ENCODE measurements at places on chromosomes 1 and 21. TPM values are rescaled to one million over a fixed set of nuclear protein-coding genes. Genes with fewer than 3 reads are reported as not detected.
A peak's percentile ranks its signal among the peaks of the same experiment; 100 is the strongest.

- DNase-seq, result no peak
- no peaks in the 10 kb centered on the region for H3K27me3 ChIP-seq
- no peaks in the 10 kb centered on the region for H3K36me3 ChIP-seq
- H3K27ac ChIP-seq, result no peak overlapping the region
Observed at GRCh38 chr1:96334236-96334557, 387.4 kb upstream of the PTBP2 start.

The LMX1A gene
- not detected for total RNA-seq

DNA sequence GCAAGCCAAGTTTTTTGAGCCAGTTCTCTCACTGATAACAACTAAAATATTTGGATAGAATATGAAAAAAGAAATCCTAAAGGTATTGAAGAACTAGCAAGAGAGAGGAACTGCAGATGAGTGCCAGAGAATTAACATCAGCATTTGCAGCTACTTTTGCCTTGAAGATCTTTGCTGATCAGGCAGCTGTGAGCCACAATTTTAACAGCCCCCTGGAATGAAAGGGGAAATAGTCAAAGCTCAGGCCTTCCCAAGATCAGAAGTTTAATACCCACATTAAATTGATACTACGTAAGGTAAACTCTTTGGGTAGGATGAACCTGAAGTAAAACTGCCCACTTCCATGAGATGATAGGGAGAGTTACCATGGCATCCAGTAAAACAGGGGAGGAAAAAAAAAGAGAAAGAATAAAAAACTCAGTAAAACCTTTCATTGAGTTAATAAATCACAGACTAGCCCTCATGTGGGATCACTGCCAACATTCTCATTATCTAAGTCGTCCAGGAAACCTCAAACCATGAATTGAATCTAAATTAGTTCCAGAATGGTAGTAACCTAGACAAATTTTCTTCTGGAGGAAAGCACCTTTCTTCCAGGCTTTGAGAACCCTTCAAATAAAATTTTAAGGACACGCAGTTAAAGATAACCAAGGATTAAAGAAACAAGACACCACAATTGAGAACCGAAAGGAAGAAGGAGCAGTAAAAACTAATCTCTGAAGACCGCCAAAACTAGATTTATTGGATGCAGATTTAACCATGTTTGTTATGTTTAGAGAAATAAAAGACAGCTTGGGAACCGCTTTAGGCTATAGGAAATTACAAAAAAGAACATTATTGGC, 28.3 kb downstream of the SCP2 start:
- H3K4me1 ChIP-seq, result peaks cover 4% of the 10 kb centered on the region
- DNase-seq, result no peak
- no peaks in the 10 kb centered on the region for H3K27me3 ChIP-seq
- peak overlapping the region; percentile 23 for H3K4me3 ChIP-seq
- peaks cover 9% of the 10 kb centered on the region for H3K36me3 ChIP-seq

The MYCL gene
- total RNA-seq, result 4.2 TPM

The FCRL3 gene
- 1.4 TPM for total RNA-seq

The KCNJ15 gene
- 142 TPM for total RNA-seq

- H3K27me3 ChIP-seq, result no peaks in the 10 kb centered on the region
- DNase-seq, result no peak
- H3K27ac ChIP-seq, result no peak overlapping the region
- H3K4me1 ChIP-seq, result no peaks in the 10 kb centered on the region
- no peak overlapping the region for H3K4me3 ChIP-seq
- no peaks in the 10 kb centered on the region for H3K36me3 ChIP-seq
Observed at GRCh38 chr1:107122225-107122624, 18.6 kb upstream of the NTNG1 start.

- H3K27ac ChIP-seq, result no peak overlapping the region
- H3K27me3 ChIP-seq, result no peaks in the 10 kb centered on the region
- no peak for DNase-seq
- H3K4me3 ChIP-seq, result no peak overlapping the region
Observed at GRCh38 chr1:164446020-164446419, 113.0 kb upstream of the PBX1 start.

DNA sequence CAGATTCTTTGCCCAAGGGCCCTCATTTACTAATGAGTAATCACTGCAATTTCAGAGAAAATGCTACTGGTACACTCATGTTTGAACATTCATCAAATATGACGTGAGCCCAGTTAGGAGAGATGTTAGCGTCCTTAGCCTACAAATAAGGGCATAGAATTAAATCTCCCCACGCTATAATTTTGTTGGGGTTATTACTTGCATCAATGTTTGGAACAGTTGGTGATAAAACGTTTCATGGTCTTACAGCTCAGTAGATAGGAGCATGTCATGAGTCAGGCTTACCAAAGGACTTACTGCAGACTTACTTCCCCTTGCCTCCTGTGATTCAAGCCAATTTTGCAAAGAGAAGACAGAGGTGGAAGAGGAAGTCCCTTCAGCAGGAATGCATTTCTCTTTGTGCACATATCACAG, 304.0 kb downstream of the KIF26B start:
- H3K36me3 ChIP-seq, result no peaks in the 10 kb centered on the region
- H3K27ac ChIP-seq, result no peak overlapping the region
- no peaks in the 10 kb centered on the region for H3K4me1 ChIP-seq

The OR2M7 gene
- not detected for total RNA-seq

DNA sequence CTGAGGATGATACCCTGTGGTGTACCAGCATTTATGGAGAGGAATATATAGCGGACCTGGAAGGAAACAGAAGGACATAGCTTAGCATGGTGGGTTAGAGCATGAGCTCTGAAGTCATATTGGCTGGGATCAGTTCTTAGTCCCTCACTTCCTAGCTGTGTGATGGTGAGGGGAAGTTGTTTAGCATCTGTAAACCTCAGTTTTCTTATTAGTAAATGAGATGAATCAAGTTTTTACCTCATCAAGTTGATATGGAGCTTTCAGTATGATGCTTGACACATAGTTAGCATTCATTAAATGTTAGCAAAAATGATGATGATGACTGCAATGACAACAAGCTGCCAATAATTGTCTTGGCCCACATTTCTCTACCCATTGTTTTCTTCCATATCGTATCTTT, 84.8 kb downstream of the NEK7 start:
- H3K4me3 ChIP-seq, result no peak overlapping the region
- no peaks in the 10 kb centered on the region for H3K27me3 ChIP-seq
- H3K27ac ChIP-seq, result no peak overlapping the region
- no peak for DNase-seq
- H3K36me3 ChIP-seq, result no peaks in the 10 kb centered on the region

GRCh38 chr1:59453297-59453968, 156.5 kb downstream of the FGGY start:
- H3K27me3 ChIP-seq, result no peaks in the 10 kb centered on the region
- H3K36me3 ChIP-seq, result no peaks in the 10 kb centered on the region
- H3K27ac ChIP-seq, result no peak overlapping the region
- no peak for DNase-seq

DNA sequence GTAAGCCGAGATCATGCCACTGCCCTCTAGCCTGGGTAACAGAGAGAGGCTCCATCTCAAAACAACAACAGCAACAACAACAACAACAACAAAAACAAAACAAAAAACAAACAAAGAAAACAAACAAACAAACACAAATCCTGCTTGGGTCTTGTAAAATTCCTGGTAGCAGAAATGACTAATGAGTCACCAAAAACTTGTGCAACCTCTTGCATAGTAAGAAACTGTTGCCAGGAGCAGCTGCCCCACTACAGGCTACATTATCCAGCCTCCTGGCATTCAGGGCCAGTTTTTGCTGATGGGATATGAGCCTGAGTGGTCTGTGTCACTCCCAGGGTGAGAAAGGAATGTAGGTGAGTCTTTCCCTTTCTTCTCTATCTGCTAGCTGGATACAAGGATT, 245.4 kb downstream of the TNR start:
- no peaks in the 10 kb centered on the region for H3K27me3 ChIP-seq
- H3K4me3 ChIP-seq, result no peak overlapping the region
- no peaks in the 10 kb centered on the region for H3K4me1 ChIP-seq

GRCh38 chr1:106222403-106222802, 834.1 kb upstream of the PRMT6 start:
- no peaks in the 10 kb centered on the region for H3K4me1 ChIP-seq
- H3K27ac ChIP-seq, result no peak overlapping the region
- H3K36me3 ChIP-seq, result no peaks in the 10 kb centered on the region
- no peak overlapping the region for H3K4me3 ChIP-seq

DNA sequence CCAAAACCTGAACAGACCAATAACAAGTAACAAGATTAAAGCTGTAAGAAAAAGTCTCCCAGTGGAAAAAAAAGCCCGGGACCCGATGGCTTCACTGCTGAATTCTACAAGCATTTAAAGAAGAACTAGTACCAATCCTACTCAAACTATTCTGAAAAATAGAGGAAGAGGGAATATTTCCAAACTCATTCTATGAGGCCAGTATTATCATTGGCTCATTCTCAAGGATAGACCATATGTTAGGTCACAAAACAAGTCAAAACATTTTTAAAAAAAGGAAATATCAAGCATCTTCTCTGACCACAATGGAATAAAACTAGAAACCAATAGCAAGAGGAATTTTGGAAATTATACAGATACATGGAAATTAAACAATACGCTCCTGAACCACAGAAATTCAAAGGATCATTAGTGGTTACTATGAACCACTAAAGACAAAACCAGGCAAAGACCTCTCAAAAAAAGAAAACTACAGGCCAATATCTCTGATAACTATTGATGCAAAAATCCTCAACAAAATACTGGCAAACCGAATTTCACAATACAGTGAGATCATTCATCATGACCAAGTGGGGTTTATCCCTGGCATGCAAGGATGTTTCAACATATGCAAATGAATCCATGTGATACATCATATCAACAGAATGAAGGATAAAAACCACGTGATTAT, 13.9 kb upstream of the IL20 start:
- H3K27ac ChIP-seq, result no peak overlapping the region
- H3K36me3 ChIP-seq, result no peaks in the 10 kb centered on the region
- H3K27me3 ChIP-seq, result no peaks in the 10 kb centered on the region
- H3K4me3 ChIP-seq, result no peak overlapping the region
- no peaks in the 10 kb centered on the region for H3K4me1 ChIP-seq

The OR2T11 gene
- total RNA-seq, result 0.57 TPM

DNA sequence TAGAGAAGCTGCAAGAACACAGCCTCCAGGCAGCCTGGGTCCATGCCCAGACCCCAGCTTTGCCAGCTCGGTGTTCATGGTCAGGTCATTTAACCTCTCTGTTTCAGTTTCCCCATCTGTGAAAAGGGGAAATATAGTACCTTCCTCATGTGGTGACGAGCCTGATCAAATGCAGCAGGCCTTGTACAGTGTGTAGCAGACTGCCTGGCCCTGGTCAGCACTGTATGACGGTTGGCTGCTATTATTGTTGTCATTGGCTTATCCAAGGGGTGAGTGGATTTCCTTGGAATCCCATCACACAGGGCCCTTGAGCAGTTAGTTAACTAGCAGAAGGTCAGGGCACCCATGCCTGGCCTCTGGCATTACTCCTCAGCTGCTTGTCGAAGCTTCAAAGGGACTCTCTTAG, 6.6 kb upstream of the TMEM51 start:
- H3K4me1 ChIP-seq, result peaks cover 3% of the 10 kb centered on the region
- no peaks in the 10 kb centered on the region for H3K36me3 ChIP-seq
- H3K4me3 ChIP-seq, result no peak overlapping the region
- no peaks in the 10 kb centered on the region for H3K27me3 ChIP-seq
- DNase-seq, result no peak

DNA sequence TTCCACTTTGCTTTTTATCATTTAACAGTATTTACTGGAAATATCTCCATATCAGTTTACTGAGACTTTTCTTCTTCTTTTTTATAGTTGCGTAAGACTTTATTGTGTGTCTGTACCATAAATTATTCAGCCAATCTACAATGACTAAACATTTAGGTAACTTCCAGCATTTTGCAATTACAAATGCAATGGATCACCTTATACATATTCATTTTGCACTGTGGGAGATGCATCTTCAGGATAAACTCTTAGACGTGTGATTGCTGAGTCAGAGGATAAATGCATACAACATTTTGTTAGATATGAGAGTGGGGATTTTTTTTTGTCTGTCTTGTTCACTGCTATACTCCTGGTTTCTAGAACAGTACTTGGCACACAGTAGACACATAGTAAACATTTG, 95.7 kb upstream of the GCLM start:
- H3K27ac ChIP-seq, result no peak overlapping the region
- H3K4me1 ChIP-seq, result no peaks in the 10 kb centered on the region
- H3K27me3 ChIP-seq, result no peaks in the 10 kb centered on the region

DNA sequence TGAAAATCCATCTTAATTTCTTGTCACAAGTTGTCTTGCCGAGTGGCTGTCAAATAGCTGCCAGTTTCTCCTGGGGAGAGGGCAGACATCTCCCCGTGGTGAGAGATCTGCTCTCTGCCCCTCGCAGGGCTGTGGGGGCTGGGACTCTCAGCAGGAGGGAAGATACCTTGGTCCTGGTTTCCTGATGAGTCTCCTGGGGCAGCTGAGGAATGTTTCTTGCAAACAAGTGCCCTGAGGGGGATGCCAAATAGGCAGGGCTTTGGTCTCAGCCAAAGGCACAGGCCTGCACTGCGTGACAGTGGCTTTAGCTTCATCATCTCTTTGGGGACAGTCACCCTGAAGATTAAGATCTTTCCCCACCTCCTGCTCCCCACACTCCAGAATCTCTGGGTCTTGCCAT, 40.9 kb downstream of the SYT6 start:
- H3K27ac ChIP-seq, result no peak overlapping the region
- no peak for DNase-seq
- no peaks in the 10 kb centered on the region for H3K4me1 ChIP-seq
- H3K27me3 ChIP-seq, result no peaks in the 10 kb centered on the region

The RPL22 gene
- total RNA-seq, result 377 TPM

GRCh38 chr1:207702317-207702716, 49.5 kb upstream of the CD46 start:
- H3K27me3 ChIP-seq, result no peaks in the 10 kb centered on the region
- H3K4me3 ChIP-seq, result no peak overlapping the region
- no peak overlapping the region for H3K27ac ChIP-seq

- no peak overlapping the region for H3K27ac ChIP-seq
- no peak overlapping the region for H3K4me3 ChIP-seq
- H3K27me3 ChIP-seq, result no peaks in the 10 kb centered on the region
- no peaks in the 10 kb centered on the region for H3K36me3 ChIP-seq
- H3K4me1 ChIP-seq, result peaks cover 3% of the 10 kb centered on the region
Observed at GRCh38 chr1:113219377-113219776, 146.4 kb downstream of the LRIG2 start.

- no peaks in the 10 kb centered on the region for H3K36me3 ChIP-seq
- no peak overlapping the region for H3K4me3 ChIP-seq
- H3K4me1 ChIP-seq, result no peaks in the 10 kb centered on the region
- no peak overlapping the region for H3K27ac ChIP-seq
- no peak for DNase-seq
- H3K27me3 ChIP-seq, result no peaks in the 10 kb centered on the region
Observed at GRCh38 chr21:18155508-18156193, 89.0 kb upstream of the CHODL start.

The WNT3A gene
- total RNA-seq, result not detected

The NDUFS5 gene
- total RNA-seq, result 174 TPM

GRCh38 chr1:60655679-60656355, 426.5 kb upstream of the NFIA start:
- no peaks in the 10 kb centered on the region for H3K36me3 ChIP-seq
- DNase-seq, result no peak
- H3K4me1 ChIP-seq, result no peaks in the 10 kb centered on the region
- no peaks in the 10 kb centered on the region for H3K27me3 ChIP-seq
- H3K27ac ChIP-seq, result no peak overlapping the region

The S100A16 gene
- 119 TPM for total RNA-seq

The HPCAL4 gene
- total RNA-seq, result 5.2 TPM
